Fibroblast of pulmonary artery (primary cell): ENCODE measurements at places on chromosomes 11 and 22.
A peak's percentile ranks its signal among the peaks of the same experiment; 100 is the strongest.

- no peak for DNase-seq
These were observed 259.1 kb upstream of the PLET1 start for GRCh38 chr11:112519751-112520150.

DNA sequence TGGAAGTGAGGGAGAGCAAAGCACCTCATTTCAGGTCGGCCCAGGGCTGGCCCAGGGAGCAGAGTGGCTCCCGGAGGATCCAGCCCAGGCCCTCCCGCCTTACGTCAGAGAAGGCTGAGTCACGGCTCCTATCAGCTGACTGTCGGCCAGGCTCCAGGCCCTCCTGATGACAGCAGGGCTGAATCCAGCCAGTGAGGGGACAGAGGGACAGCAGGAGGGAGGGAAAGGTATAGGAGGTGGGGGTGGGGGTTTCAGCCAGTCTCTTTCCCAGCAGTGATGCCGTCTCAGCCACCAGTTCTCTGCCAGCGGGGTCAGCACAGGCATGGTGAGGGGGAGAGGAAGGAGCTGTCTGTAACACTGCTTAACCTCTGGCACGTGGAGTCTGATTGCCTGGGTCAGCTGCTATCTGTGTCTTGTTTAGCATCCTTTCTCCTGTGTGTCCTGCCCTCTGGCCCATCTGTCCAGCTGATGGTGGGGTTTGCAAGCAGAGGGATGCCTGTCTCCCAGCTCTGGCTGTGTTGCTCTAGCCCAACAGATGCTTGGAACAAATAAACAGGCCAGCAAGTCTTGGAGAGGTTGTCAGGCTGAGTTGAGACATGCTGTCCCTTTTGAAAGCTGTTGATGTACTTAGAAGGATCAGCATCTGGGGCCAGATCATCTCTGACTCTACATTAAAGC, 74.0 kb downstream of the ADAMTS15 start:
- peak; percentile 98 for DNase-seq

GRCh38 chr11:61556621-61557020, 24.3 kb downstream of the SYT7 start:
- DNase-seq = no peak

GRCh38 chr11:90766121-90766520, 543.3 kb upstream of the CHORDC1 start:
- no peak for DNase-seq

DNA sequence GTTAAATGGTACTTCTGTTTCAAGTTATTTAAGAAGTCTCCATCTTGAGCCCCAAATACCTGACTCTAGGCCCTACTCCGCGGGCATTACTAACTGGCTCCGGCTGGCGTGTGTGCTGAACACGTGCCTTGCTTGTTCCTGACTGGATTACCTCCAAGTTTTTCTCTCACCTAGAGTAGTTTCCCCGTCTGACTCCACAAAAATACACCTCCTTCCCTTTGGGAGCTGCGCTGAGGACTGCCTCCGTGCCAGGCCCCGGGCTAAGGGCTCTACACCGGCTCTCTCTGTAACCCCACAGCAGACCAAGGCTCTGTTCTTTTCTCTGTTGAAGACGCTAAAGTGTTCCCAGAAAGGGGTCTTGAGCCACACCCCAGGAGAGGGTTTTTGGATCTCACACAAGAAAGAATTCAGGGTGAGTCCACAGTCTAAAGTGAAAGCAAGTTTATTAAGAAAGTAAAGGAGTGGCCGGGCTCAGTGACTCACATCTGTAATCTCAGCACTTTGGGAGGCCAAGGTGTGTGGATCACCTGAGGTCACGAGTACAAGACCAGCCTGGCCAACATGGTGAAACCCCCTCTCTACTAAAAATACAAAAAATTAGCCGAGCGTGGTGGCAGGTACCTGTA, 61.8 kb downstream of the ANO1 start:
- DNase-seq = no peak

- no peak for DNase-seq
These were observed 22.1 kb upstream of the PSMA1 start for GRCh38 chr11:14542324-14542723.

DNA sequence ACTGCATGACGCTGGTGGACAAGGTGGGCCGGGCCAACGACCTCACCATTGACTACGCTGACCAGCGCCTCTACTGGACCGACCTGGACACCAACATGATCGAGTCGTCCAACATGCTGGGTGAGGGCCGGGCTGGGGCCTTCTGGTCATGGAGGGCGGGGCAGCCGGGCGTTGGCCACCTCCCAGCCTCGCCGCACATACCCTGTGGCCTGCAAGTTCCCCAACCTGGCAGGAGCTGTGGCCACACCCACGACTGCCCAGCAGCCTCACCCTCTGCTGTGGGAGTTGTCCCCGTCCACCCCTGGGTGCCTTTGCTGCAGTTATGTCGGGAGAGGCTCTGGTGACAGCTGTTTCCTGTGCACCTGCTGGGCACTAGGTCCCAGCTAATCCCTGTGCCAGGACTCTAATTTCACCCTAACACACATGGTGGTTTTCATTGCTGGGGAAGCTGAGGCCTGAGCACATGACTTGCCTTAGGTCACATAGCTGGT, 49.0 kb upstream of the PPP6R3 start:
- DNase-seq = no peak

DNA sequence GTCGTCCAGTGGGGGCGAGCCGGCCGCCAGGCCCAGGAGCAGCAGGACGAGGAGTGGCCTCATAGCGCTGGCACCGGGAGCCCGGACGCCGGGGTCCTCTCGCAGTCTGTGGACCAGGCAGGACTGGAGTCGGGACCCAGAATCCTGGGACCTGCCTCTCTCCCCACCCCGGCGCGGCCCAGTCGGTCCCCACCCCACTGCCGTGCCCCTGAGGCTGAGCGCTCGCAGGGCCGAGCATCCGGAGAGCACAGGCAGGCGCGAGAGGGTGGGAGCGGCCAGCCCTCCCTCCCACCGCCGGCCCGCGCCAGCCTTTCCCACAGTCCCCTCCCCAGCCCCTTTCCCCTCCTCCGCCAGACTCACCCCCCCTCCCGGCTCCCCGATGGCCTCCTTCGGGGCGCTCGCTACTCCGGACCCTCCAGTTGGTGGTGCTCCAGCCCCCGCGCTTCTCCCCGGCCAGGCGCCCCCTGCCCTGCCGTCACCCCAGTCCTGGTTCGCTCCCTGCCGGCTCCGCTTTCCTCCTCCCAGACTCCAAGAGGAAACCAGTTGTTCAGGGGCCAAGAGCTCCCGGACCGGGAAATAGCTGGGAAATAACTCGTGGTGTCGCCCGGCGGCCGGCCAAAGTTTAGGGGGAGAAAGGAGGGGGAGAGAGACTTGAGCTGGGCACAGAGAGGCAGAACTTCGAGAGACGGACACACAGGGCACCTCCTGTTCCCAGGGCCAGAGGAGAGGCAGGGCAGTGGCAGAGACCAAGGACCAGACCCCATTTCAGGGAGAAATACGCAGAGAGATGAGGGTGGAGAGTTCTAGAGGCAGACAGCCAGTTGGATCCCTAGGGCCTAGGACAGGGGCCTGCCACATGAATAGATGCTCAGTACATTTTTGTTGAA, at the start of gene C1QTNF5:
C1QTNF5 (minus strand) TSS at position 549 of the 887 bp plus-strand sequence; CDS start at position 63, 486 bp downstream.
- peak; percentile 89 for DNase-seq

GRCh38 chr22:40388231-40388630, 17.8 kb downstream of the SGSM3 start:
- DNase-seq = no peak

- DNase-seq = no peak
These were observed 121.5 kb downstream of the CEP164 start for GRCh38 chr11:117449111-117449693.

DNA sequence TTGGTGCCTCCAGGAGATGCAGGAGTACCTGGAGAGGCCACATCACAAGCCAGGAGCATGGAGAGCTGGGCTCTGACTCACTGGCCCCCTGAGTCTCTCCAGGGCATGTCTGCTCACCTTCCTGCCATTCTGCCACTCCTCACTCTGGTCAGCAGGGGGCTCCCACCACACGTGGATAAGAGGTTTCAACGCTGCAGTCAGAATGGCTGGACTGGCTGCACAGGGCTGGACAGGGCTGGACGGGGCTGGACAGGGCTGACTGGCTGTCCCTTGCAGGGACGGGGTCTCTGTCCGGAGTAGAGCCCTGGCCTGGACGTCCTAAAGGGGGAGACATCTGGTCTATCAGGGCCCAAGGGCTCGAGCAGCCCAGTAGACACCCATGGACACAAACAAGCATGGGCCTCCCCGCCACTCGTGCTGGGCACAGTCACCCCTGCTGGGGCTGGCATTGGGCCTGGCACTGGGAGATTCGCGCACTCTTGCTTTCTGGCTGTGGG, 34.6 kb downstream of the CYTH4 start:
- DNase-seq = peak; percentile 92

GRCh38 chr11:113952070-113952469, 22.8 kb upstream of the HTR3A start:
- no peak for DNase-seq

GRCh38 chr11:102420547-102420946, 32.0 kb downstream of the TMEM123 start:
- no peak for DNase-seq

- peak; percentile 79 for DNase-seq
These were observed 10.1 kb downstream of the CHST1 start for GRCh38 chr11:45655347-45655756.

DNA sequence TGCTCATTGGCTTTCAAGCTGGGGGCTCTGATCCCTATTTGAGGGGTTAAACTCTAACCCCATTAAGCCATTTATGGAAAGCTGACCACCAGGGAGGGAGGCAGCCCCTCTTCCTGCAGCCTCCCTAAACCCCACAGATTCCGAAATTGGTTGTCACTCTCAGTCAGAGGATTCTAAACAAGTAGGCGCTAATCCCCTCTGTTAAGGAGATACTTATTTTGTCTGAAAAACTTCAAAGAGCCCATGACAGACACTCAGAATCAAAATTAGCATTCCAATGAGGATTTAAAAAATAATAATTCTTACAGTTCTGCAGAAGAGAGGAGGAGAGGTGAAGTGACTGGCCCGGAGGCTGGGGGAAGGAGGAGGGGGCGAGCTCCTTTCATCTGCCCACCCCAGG, 69.7 kb upstream of the LMO1 start:
- no peak for DNase-seq

DNA sequence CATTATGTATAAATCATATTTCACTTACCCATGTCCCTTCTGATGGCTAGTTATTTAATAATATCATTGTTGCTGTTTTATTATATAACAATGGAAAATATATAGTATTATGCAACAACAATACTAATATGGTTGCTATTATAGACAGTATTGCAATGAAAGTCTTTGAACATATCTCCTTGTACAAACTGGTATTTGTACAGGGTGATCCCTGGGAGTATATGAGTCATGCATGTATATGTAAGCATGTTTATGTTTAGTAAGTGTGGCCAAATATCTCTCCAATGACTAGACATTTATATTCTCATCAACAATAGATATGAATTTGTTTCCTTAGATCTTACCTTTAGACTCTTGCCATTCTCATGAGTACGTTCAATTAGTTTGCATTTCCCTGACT, 55.9 kb downstream of the KCNC1 start:
- DNase-seq = peak; percentile 45

GRCh38 chr11:119863236-119863635, 134.2 kb upstream of the NECTIN1 start:
- no peak for DNase-seq

GRCh38 chr22:45919504-45920286, 57.3 kb downstream of the WNT7B start:
- DNase-seq = no peak

DNA sequence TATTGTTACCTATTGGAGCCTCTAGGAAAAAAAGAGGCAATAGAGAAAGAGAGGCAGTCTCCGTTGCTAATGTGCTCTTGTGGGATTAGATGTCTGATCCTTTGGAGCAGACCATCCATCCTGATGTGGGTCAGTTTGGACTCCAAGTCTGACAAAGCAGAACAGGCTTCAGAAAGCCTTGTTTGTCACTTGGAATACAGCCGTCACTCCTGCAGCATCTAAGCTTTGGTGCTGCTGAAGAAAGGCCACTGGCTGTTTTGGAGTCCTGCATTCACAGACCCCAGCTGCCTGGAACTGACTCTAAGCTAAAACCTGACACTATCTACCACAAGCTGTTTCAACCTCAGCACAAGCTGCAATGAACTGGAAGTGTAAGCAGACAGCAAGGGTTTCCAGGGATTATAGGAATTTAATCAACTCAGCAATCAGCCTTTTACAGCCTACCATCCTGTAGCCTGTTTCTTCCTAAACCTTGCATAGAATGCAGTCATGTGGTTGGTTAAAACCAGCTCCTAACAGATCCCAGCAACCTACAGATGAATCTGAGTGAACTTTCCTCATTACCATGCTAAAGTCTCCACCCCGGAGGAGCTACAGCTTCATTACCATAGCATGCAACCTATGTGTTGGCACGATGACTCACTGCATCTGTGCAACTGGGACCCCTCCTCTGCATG, 3.7 kb upstream of the PLAAT4 start:
- DNase-seq = no peak

DNA sequence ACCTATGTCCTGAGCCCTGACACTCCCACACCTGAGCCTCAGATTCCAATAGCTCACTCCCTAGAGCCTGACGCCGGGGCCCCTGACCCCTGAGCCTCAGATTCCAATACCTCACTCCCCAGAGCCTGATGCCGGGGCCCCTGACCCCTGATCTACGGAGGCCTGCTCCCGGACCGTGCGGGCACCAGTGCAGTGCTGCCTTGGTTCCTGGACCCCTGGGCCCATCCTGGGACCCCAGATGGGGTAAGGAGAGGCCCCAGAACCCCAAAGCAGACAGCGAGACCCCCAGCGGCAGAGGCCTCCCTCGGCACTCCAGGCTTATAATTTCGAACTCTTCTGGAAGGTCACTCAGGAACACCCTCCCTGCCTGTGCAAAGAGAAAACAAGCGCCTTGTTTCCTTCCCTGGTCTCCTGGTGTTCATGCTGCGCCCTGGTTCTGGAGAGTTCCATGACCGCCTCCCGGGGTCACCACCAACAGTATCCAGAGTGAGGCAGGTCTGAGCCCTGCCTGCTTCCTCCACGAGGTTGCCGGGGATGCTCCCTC, 7.5 kb downstream of the SUSD2 start:
- no peak for DNase-seq

DNA sequence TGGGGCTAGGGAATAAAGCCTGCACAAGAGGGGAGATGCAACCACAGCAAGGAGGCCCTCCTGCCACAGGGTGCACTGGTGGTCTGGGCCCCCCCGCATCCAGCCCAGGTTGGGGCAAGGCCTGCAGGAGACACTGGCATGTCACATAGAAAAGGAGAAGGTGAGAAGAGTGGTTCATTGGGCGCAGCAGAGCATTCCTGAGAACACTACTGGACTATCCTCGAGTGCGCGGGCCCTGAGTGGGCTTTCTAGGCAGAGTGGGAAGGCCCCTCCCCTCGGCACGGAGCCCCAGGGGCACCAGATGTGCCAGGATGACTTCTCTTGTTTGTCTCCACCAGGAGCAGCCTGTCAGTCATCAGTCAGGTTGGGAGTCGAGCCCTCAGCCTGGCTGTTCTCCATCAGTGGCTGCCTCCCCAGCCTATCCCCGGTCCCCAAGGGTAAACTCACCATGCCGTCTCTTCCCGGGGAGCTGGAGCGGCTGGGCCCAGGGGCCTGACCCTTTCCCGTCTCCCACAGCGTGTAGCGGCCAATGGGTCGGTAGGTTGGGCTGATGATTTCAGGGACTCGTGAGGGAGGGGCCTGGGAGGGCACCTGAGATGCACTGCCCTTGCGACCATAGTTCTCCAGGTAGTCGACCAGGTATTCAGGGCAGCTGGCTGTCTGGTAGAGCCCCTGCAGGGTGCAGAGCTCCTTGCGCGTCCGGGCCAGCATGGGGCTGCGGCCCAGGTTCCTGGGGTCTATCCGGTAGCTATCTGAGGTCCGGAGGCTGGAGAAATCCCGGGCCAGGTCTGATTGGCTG, 9.0 kb downstream of the USP2 start:
- DNase-seq = no peak
